ENCODE measurements at places on chromosomes 3 and 15.

DNA sequence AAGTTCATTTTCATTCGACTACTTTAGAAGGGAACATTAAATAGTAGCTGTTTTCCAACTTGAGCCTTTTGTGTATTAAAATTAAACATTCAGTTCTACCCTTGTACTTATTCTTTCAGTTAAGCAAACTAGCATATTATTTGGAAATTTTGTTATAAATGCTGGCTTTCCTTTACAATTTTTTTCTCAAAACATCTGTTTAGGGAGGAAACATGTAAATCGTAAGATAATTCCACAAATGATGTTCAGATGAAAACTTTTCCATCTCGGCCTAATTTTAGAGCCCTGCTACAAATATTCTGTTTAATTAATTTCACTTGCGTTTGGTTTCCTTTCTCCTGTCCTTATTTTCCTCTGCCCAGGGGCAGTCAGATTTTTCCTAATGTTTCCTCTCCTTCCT is 476.2 kb upstream of the RGMA start:
- no peak for DNase-seq
- peaks cover 12% of the 10 kb centered on the region for H3K4me1 ChIP-seq
- H3K36me3 ChIP-seq, result no peaks in the 10 kb centered on the region
- H3K4me3 ChIP-seq, result no peak overlapping the region

DNA sequence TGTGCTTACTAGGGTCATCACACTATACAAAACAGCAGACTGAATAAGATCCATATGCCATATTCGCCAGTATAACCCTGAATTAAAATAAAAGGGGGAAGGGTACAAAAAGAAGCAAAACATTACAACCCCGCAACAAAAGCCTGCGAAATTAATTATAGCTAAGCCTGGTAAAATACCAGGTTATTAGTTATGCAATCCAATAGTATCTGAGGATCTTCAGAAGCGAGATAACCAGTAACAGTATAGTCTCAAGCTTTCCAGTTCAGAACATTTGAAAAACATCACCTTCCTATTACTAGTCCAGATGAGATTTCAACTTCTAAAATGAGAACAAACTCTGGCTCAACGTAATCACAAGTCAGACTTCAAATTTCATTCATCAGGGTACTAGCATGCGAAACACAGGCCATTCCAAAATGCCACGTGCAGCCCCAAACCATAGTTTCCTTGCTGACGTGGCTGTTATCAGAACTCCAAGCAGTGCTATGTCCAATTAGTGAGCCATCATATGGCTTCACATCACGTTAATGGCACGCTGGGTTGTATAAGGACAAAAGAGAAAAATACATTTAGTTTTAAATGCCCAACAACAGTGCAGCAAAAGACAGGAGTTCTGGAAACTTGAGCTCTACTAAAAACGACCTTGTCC is 1.1 kb downstream of the SSR3 start:
- H3K27me3 ChIP-seq, result no peaks in the 10 kb centered on the region
- H3K27ac ChIP-seq, result no peak overlapping the region
- H3K36me3 ChIP-seq, result peaks cover 26% of the 10 kb centered on the region
- peak overlapping the region; percentile 91 for H3K4me3 ChIP-seq
- no peak for DNase-seq

- H3K4me1 ChIP-seq, result peaks cover 33% of the 10 kb centered on the region
- no peak for DNase-seq
- no peak overlapping the region for H3K4me3 ChIP-seq
- peaks cover 5% of the 10 kb centered on the region for H3K36me3 ChIP-seq
- H3K27ac ChIP-seq, result no peak overlapping the region
These were observed 2.0 kb downstream of the NDUFB5 start for GRCh38 chr3:179606534-179607085.

GRCh38 chr3:120741837-120742197 is 499 bp downstream of the RABL3 start:
- H3K4me1 ChIP-seq, result peaks cover 21% of the 10 kb centered on the region
- DNase-seq, result no peak
- peak overlapping the region; percentile 76 for H3K4me3 ChIP-seq
- peak overlapping the region; percentile 95 for H3K27ac ChIP-seq
- peaks cover 7% of the 10 kb centered on the region for H3K36me3 ChIP-seq

- H3K27ac ChIP-seq, result peak overlapping the region; percentile 97
- H3K4me1 ChIP-seq, result peaks cover 14% of the 10 kb centered on the region
- no peaks in the 10 kb centered on the region for H3K36me3 ChIP-seq
- peak overlapping the region; percentile 84 for H3K4me3 ChIP-seq
These were observed 1.4 kb downstream of the PTPRG start for GRCh38 chr3:61562721-61563312.

- no peaks in the 10 kb centered on the region for H3K27me3 ChIP-seq
- H3K36me3 ChIP-seq, result no peaks in the 10 kb centered on the region
- H3K4me3 ChIP-seq, result no peak overlapping the region
- DNase-seq, result no peak
These were observed 15.0 kb upstream of the FYCO1 start for GRCh38 chr3:46010519-46011113.

- no peak overlapping the region for H3K27ac ChIP-seq
- no peaks in the 10 kb centered on the region for H3K4me1 ChIP-seq
- no peaks in the 10 kb centered on the region for H3K36me3 ChIP-seq
- H3K27me3 ChIP-seq, result peaks cover 53% of the 10 kb centered on the region
- no peak overlapping the region for H3K4me3 ChIP-seq
- DNase-seq, result no peak
These were observed 109.9 kb downstream of the TLE3 start for GRCh38 chr15:69987492-69988489.

GRCh38 chr15:80455668-80456442 is 51.7 kb downstream of the ARNT2 start:
- no peak for DNase-seq
- peaks cover 7% of the 10 kb centered on the region for H3K4me1 ChIP-seq
- H3K27me3 ChIP-seq, result no peaks in the 10 kb centered on the region

DNA sequence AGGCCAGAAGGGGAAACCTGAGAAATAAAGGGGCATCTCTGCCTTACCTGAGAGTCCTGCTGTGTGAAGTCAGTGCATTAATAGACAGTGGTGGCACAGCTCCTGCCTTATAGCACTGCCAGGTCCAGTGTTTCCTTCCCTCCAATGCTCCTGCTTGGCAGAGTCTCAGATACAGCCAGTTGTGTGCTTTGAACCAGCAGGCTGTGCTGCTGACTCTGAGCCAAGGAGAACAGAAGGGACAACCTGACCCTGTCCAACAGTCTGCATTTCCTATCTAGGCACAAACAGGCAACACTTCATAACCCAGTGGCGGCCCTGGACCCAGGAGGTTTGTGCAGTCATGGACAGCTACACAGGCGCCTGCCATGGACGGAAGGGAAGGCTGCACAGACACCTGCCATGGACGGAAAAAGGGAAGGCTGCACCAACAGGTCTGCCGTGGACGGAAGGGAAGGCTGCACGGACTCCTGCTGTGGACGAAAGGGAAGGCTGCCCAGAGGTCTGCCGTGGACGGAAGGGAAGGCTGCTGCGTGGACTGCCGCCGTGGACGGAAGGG is 33.9 kb upstream of the PLXNA1 start:
- no peak overlapping the region for H3K27ac ChIP-seq
- H3K36me3 ChIP-seq, result no peaks in the 10 kb centered on the region
- peaks cover 8% of the 10 kb centered on the region for H3K4me1 ChIP-seq
- no peak for DNase-seq
- H3K4me3 ChIP-seq, result no peak overlapping the region

- H3K27ac ChIP-seq, result no peak overlapping the region
- DNase-seq, result no peak
- H3K27me3 ChIP-seq, result no peaks in the 10 kb centered on the region
- H3K4me1 ChIP-seq, result peaks cover 7% of the 10 kb centered on the region
These were observed 203.5 kb upstream of the NANOGP8 start for GRCh38 chr15:35288580-35288979.

DNA sequence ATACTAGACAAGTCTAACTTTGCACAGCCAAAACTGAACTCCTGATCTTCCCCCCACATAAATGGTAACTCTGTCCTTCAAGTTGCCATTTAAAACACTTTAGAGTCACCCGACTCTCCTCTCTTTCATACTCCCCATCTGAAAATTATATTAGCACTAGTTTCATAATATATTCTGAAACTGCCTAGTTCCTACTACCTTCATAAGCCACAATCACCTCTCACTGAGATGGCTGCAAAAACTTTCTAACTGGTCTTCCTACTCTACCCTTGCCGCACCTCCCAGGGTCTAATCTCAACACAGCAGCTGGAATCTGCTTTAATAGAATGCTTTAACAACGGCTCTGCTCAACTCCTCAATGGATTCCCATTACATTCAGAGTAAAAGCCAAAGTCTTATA is 55.0 kb downstream of the GLB1 start:
- no peak overlapping the region for H3K4me3 ChIP-seq
- H3K27me3 ChIP-seq, result no peaks in the 10 kb centered on the region
- no peak overlapping the region for H3K27ac ChIP-seq
- H3K36me3 ChIP-seq, result peaks cover 16% of the 10 kb centered on the region
- H3K4me1 ChIP-seq, result no peaks in the 10 kb centered on the region

DNA sequence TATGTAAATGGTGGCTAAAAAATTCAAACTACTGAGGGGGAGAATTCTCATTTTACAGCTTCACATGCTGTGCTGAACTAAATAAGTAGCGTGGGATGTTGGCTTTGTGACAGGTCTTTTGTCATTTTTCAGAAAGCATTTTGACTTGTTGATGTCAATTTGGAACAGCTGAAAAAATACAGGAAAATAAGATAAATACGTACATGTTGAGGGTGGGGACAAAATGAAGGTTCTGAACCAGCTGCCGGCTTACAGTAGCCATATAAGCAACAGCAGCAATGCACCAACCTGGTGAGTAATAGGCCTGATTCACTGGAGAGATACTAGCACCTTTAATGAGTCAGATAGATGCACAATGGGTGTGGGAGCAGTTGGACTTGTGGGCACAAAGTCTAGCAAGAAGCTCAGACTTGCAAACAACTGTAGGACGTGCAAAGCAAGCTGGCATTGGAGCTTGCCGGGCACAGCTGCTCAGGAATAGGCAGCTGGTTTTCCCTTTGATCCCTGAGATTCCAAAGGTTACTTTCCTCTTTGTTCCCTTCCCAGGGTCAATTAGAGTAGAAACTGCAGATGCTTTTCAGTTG is 12.9 kb downstream of the B3GNT5 start:
- H3K27me3 ChIP-seq, result no peaks in the 10 kb centered on the region
- H3K4me1 ChIP-seq, result peaks cover 62% of the 10 kb centered on the region

DNA sequence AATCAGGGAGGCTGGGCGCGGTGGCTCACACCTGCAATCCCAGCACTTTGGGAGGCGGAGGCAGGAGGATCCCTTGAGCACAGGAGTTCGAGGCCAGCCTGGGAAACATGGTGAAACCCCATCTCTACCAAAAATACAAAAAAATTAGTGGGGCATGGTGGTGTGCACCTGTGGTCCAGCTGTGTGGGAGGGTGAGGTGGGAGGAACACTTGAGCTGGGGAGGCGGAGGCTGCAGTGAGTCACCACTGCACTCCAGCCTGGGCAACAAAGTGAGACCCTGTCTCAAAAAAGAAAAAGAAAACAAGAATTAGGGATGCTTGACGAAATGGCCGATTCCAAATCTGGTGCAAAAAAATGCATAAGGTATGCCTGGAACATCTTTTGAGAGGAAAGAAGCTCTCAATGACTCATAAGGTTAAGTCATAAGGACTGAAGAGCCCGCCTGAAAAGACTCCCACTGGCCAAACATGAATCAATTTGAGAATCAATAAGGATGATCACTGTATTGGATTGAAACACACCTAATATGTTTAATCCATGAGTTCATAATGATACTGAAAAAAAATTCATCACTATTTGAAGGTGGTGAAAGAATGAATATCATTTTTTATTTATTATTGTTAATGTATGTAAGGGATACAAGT is 27.7 kb downstream of the BLM start:
- DNase-seq, result no peak
- no peaks in the 10 kb centered on the region for H3K36me3 ChIP-seq
- no peaks in the 10 kb centered on the region for H3K4me1 ChIP-seq
- no peak overlapping the region for H3K27ac ChIP-seq
- H3K27me3 ChIP-seq, result no peaks in the 10 kb centered on the region
- H3K4me3 ChIP-seq, result no peak overlapping the region

DNA sequence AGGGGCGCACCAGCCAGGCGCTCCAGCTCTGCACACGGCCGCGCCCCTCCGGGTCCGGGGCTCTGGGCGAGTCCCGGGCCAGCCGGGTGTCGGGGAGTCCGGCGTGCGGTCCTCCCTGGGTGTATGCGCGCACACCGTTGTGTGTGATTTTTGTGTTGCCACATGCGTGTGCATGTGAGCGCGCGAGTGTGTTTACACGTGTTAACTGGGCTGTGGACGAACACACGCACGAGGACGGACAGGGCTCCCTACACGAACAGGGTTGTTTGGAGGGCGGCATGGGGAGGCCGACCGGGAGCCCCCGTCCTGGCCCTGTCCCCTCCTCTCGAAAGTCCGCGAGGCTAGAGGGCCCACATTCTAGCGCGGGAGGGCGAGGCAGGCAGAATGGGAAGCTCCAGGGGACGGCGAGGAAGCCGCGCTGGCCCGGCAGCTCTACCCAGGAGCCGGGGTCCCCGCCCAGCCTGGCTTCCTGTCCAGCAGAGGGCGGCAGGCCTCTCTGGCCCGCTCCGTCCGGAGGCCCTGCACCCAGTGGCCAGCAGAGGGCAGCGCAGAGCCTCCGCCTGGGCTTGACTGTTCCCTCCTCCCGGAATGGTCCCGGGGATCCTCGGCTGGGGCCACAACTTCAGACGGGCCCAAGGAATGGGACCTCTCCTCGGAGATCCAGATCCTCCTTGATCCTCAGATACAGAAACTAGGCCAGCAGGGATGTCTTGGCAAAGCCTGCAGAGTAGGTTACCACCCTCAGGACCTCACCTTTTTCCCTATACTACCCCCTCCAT is 611 bp upstream of the LINGO1 start:
- peaks cover 61% of the 10 kb centered on the region for H3K27me3 ChIP-seq
- peak; percentile 90 for DNase-seq
- H3K4me3 ChIP-seq, result peak overlapping the region; percentile 65
- no peaks in the 10 kb centered on the region for H3K36me3 ChIP-seq

GRCh38 chr15:63811942-63812550 is 21.7 kb downstream of the HERC1 start:
- DNase-seq, result no peak
- H3K4me1 ChIP-seq, result peaks cover 16% of the 10 kb centered on the region
- no peaks in the 10 kb centered on the region for H3K36me3 ChIP-seq

- peak overlapping the region; percentile 97 for H3K27ac ChIP-seq
- peaks cover 89% of the 10 kb centered on the region for H3K4me1 ChIP-seq
- no peak for DNase-seq
- no peaks in the 10 kb centered on the region for H3K27me3 ChIP-seq
These were observed 1.8 kb downstream of the PLXNB1 start for GRCh38 chr3:48428088-48428571.

DNA sequence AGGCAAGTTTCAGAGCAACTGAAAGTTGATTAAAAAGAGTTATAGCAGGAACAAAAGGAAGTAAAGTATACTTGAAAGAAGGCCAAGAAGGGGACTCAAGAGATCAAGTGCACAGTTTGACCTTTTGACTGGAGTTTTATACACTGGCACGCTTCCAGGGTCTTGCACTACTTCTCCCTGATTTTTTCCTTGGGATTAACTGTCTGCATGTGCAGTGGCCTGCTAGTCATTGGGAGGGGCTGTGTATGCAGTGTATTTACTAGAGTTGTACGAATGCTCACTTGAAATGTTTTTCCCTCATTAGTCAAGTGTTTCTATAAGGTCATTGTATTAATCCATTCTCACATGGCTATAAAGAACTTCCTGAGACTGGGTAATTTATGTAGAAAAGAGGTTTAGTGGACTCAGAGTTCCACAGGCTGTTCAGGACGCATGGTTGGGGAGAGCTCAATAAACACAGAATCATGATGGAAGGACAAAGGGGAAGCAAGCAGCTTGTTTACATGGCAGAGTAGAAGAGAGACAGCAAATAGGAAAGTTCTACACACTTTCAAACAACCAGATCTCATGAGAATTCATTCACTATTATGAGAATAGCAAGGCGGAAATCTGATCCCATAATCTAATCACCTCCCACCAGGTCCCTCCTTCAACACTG is 571.8 kb downstream of the ZPLD1 start:
- H3K27me3 ChIP-seq, result no peaks in the 10 kb centered on the region
- no peak overlapping the region for H3K27ac ChIP-seq
- no peak for DNase-seq
- no peak overlapping the region for H3K4me3 ChIP-seq
- no peaks in the 10 kb centered on the region for H3K4me1 ChIP-seq

Data from suprapubic skin (tissue), 4 donors.